ENCODE measurements at places on chromosomes 5 and 9.

- DNase-seq: no peak
Observed at GRCh38 chr5:62542720-62543119, 35.9 kb upstream of the LRRC70 start.

- DNase-seq: no peak
Observed at GRCh38 chr9:112532427-112532826, 45.8 kb downstream of the KIAA1958 start.

DNA sequence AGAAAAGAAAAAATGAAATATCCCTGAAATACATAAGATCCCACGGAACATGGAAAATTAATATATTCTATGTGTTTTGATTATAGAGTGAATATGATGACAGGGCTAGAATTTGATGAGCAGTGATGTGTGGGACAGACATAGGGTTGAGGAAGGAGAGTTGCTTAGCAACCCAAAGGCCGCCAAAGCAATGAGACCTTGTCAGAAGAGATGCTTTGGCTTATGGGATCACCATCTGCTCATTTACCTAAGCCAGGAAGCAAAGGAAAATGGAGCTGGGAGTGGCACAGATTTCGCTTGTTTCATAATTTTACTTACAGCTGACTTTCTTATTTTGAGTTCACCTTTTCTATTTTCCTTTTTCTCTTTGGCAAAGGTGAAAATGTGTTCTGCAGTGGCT, 20.9 kb upstream of the HAPLN1 start:
- no peak for DNase-seq

DNA sequence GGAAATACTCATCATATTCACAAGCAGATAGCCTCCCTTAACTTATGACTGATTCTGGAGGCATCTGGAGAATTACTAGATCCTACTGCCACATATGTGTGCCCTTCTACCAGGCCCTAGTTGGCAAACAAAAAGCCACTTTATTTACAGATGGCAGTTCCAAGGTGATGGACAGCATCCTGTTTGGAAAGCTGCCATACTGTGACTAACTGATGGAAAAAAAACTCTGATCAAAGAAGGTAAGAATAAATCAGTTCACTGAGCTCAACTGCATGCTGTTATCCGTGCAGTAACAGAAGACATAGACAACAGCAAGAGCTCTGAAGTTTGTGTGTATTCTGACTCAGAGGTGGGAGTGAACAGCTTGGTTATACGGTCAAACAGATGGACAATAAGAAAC, 279.8 kb upstream of the POU5F2 start:
- DNase-seq: no peak

DNA sequence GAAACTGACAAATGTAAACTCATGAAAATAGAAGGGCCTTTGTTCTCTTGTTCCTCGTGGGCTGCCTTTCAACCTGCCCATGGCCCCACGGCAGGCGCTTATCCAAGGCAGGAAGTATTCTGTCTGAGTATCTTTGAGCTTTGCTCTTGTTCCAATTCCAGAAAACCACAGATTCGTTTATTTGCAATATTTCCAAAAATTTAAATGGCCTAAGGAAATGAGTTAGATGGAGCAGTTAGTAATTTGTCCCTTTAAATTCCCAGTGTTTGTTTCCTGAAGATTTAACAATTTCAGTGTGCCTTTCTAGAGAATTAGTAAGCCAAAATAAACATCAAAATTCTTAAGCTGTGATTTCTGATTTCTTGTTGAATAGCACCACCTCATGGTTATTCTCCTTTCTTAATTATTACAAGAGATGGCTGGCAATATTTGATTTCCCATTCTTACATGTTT, 299.4 kb upstream of the RASA1 start:
- DNase-seq: no peak

GRCh38 chr5:10489810-10490426, 48.2 kb downstream of the ROPN1L start:
- DNase-seq: no peak

DNA sequence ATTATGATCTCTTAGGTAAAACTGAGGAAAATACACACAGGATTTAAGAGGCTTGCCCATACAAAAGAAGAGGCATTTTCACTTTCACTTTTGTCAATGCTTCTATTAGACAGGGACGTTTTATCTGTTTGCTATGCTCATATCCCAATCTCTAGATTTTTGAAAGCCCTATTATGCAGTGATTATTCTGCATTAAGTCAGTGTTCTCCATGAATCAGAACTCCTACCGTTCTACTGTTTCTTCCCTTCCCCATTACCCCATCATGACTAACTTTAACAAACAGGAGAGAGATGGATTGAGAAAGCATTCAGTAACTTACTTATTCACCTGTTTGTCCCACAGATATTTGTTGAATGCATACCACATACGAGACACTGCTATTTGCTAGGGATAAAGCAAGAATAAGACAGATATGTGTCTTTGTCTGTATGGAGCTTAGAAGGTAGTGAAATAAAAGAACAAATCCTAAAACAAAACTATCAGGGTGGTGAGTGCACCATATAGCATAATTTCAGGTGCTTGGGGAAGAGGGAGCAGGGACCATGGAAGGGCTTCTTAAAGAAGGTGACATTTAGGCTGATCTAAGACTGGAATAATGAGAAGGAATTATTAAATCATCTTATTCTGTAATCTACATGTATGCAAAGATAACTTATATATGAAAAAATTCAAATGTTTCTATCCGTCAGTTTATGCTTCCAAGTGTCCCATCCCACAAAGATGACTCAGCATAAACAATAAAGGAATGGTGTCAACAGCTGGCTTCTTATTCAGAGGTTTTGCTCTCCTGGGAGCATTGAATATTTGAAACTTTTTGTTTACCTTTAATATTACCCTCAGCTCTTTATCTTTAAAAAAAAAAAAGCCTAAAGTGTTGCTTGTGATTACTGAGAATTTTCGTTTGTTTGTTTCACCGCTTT, 328.1 kb downstream of the HINT1 start:
- DNase-seq: no peak
